ENCODE measurements at places on chromosomes 7 and 10. TPM values are rescaled to one million over a fixed set of nuclear protein-coding genes. Genes with fewer than 3 reads are reported as not detected.

DNA sequence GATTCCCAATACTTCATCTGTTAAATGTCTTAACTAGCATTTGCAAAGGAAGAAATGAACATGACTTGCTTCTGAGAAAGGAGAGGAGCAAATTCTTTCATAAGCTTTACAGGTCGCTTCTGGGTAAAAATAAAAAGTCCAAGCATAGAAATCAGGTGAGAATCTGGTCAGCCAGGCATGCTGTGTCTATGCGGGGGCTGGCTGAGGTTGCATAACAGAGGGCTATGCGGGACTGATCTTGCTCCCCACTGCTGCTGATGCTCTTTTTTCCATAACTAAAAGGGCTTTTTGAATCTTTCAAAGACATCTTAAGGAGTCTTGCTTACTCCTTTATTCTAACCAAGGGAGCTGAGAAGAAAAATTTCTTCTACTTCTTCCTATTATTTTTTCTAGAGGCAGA, 92.7 kb upstream of the FGFR2 start:
- DNase-seq = no peak

The SYCE1 gene
- not detected for total RNA-seq

DNA sequence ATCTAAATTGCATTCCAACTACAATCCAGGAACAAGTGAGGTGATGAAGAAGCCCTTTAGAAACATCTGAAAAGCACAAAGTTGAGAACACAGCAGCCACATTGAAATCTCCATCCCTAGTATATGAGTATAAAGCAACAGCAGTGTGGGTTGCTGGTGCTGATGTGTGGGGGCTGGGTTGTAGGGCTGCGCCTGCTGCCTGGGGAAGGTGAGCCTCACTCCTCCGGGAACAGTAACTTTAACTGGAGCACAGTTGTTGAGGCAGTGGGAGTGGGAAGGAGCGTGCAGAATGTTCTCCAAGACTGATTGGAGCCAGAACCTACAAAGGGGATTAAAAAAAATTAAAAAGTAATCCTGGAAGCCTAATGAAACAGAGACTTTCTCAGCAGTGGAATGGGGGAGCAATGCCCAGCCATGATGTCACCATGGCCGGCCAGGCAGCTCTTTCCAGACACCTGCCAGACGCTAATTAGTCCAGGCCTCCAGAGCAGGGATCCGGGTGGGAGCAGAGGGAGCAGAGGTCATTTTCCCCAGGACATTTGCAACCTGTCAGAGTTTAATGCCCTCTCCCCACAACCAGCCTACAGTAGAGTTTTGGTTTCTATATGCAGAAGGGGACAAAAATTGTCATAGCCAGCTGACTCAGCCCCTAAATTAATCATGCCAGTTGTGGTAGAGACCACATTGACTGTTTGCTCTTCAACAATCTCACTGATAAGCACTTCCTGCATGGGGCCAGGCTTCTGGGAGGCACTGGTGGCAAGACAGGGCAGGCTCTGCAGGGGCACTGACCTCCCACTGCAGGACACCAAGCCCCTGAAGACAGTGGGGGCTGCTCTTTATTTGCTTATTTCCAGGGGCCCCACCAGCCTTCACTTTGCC, 133.0 kb upstream of the ZNF32 start:
- no peak for DNase-seq

DNA sequence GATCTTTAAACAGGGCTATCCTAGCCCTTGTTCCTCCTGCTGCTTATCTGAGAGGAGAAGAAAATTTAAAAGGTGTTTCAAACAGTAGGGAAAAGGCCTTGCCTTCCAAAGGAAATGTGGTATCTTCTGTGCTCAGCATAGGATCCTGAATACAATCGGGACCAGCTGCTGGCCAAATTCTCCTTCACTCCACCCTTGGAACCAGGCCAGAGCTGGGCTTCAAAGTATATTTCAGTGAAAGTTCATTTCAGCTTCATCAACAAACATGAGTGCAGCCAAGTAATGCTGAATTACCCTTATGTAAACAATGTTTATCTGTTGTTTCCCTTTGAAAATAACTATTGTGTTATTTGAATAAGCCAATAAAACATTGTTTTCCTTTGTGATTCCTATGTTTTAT, 146.5 kb upstream of the MEOX2 start:
- DNase-seq = no peak

DNA sequence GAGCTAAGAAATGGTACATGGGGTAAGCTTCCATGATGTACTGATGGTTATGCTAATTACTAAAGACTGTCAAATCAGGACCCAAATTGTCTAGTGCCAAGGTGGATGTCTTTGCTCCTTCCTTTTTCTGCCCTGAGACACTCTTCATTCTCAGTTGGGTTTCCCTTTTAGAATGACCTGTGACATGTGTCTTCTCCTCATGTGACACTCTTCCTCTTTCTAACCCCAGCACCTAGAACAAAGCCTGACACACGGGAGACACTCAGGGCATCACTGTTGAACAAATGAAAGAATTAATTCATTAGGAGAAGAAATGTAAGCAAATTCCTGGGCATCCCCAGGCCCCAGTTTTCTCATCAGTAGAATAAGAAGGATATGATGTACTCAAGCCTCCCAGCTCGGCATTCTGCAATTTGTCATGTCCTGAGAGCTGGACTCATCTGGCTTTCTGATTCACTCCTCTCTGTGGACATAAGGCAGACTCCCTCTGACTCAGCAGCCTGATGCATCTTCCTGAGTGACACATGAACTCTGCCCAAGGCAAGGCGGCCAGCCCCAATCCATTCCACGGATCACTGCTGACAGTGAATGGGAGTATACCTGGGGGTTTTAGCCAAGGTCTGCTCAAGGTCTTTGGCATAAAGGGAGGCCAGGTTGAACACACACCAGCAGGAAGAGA, 473.8 kb downstream of the KCNMA1 start:
- no peak for DNase-seq

DNA sequence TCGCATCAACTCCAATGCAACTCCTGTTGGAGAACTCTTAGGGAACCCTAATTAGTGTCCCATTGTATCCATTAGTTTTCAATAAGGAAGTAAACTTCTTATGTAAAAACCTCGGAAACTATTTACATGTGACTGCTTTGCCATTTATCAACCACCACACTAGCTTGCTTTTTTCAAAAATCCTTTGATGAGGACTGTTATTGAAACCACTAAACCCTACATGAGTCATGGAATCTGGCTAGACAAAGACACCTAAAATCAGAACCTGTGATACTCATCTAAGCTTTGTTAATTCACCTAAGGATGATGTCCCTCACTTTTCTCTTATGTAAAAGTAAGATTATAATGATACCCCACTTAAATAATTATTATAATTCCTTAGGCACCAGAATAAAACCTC, 414.1 kb upstream of the ETV1 start:
- no peak for DNase-seq

DNA sequence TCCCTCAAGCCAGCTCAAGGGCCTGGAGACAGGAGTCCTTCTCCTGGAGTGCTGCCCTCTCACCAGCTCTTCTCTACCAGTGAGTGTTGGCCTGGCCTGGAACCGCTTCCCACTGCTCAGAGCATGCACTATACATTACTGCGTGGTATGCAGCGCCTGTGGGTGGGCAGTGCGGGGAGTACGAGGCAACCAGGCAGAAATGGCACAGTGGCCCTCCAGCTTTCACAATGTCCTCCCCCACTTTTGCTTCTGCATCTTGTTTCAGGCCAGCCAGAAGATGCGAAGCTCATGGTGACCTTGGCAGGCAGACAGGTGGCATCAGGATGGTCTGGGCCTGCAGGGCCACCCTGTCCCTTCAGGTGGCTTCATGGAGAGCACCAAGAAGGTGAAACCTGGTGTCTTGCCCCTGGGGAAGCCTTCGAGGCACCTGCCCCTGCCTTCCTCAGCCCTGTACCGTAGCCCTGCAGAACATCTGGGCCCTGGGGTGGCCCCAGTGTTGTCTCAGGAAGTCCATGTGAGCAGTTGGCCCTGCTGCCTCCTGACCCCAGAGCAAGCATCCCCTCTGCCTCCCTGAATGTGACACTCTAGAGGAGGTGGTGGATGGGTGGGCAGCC, 35.8 kb downstream of the RASGEF1A start:
- DNase-seq = peak; percentile 25

GRCh38 chr7:150945853-150946420, 32.2 kb downstream of the KCNH2 start:
- DNase-seq = no peak

The BTBD16 gene
- total RNA-seq = not detected

The CCDC3 gene
- 5.4 TPM for total RNA-seq

DNA sequence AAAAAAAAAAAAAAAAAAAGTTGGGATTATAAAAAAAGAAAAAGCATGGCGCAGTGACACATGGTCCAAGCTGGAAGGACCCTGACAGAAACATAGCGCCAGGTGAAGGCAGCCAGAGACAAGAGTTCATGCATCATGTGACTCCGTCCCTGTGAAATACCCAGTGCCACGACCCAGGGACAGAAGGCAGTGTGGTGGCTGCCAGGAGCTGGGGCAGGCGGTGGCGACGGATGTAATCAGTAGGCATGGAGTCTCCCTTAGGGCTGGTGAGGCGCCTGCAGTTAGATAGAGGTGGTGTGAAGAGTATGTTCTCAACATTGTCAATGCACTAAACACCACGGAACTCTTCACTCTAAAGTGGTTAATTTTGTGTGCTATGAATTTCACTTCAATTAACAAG, 43.9 kb downstream of the STK32C start:
- no peak for DNase-seq

DNA sequence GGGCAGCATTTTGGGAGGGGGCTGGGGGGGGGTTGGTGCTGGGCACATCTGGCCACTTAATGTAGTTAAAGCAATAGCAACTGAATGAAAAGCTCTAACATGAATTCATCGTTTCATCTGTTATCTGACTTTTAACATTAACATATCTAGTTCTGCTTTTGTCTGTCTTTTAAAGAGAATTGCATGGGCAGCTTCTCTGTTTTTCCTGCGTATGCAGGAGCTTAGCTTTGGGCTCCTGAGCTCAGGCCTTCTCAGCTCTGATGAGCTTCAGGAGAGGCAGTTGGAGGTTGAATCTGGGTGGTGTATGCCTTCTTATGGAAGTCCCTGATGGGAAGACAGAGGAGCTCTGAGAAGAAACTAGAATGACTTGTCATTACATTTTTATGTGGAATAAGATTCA, 58.4 kb downstream of the DNAJB6 start:
- DNase-seq = no peak

DNA sequence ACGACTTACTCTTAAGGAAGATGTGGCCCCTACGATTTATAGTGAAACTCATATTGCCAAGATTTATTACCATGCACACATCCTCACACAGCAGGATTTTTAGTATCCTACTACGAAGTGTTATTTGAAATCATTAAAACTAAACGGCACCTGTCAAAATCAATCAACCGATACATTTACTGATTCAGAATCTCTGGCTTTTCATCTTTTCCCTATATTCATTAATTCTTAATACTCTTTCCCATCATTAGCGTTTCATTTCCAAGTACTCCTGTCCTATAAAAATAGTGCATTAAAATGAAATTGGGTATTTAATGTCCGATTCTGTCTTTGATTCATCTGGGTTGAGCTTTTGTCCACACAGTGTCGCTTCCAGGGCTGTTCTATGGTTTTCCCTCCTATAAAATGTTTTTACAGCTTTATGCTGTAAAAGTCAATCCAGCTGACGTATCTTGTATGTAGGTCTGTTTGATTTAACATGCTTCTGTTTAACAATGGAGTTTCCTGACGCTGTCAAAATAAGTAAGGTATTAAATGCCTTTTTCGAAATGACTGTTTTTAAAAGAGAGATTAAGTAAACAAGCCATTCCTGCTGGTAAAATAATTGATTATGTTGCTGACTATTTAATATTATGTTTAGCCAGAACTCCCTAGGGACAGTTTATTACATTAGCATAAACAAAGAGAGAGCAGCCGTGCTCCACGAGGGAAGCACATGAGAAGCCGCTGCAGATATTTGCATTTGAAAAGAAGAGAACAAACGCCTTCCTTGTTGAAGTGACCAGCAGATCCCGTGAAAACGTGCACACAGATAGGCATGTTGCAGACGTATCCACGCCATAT, 22.3 kb upstream of the SFMBT2 start:
- no peak for DNase-seq

GRCh38 chr10:16968416-16969041, 151.3 kb upstream of the RSU1 start:
- no peak for DNase-seq

DNA sequence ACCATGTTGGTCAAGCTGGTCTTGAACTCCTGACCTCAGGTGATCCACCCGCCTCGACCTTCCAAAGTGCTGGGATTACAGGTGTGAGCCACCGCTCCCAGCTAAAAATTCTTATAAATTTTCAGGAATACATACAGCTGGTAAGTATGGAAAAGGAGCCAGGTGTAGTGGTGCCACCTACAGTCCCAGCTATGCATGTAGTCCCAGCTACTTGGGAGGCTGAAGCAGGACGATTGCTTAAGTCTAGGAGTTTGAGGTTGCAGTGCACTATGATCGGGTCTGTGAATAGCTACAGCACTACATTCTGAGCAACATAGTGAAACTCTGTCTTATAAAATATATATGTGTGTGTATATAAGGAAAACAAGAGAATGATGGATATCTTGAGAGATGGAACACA, 19.0 kb downstream of the LDB1 start:
- no peak for DNase-seq

- DNase-seq = no peak
Observed at GRCh38 chr7:33804140-33804660, 101.1 kb upstream of the BMPER start.

- DNase-seq = no peak
Observed at GRCh38 chr10:91690996-91691676, 58.3 kb upstream of the PPP1R3C start.

The FKBP9 gene
- total RNA-seq = 208 TPM

The PIK3AP1 gene
- total RNA-seq = 0.25 TPM

The EPDR1 gene
- 6.0 TPM for total RNA-seq

GRCh38 chr7:151453326-151453791, 13.4 kb upstream of the CRYGN start:
- DNase-seq = no peak

DNA sequence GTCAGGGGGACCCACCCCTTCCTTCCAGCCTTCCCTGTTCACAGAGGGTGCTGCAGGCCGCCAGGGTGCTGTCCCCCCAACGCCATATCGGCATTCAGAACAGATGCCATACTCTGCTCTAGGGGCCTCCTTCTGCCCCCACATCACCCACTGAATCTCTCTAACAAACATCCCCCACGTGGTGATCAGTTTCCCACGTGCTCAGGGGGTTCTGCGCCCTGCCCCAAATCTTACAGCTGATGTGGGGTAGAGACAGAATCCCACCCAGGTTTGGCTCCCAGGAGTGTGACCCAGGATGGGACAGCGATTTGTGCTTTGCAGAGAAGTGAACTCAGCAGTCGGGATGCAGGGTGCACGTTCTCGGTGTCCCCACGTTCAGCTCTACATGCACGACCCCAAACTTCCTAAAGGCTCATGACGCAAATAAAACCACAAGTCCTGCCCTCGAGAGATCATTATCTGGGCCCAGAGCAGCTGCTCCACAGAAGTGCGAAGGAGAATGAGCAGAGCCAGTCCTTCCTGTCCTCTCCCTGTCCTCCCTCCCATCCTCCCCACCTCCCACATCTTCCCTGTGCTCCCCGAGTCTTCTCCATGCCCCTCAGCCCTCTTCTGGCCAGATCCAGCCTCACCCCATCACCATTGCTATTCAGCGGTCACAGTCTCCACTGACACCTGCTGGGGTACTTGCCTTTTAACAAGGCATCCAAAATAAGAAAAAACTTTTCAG, 423.4 kb downstream of the DNAJB6 start:
- DNase-seq = no peak

The DNAJC12 gene
- 9.3 TPM for total RNA-seq

GRCh38 chr7:77200542-77200941, 923 bp upstream of the FGL2 start:
- no peak for DNase-seq

Measured in mesothelial cell of epicardium (in vitro differentiated cells).